ENCODE measurements at places on chromosomes 5 and 9.

- DNase-seq = no peak
Observed at GRCh38 chr5:107736638-107737037, 65.9 kb upstream of the EFNA5 start.

- DNase-seq = no peak
Observed at GRCh38 chr5:67807439-67807888, 408.1 kb upstream of the PIK3R1 start.

GRCh38 chr9:13993632-13994185 lies 320.2 kb downstream of the NFIB start:
- DNase-seq = peak; percentile 36

DNA sequence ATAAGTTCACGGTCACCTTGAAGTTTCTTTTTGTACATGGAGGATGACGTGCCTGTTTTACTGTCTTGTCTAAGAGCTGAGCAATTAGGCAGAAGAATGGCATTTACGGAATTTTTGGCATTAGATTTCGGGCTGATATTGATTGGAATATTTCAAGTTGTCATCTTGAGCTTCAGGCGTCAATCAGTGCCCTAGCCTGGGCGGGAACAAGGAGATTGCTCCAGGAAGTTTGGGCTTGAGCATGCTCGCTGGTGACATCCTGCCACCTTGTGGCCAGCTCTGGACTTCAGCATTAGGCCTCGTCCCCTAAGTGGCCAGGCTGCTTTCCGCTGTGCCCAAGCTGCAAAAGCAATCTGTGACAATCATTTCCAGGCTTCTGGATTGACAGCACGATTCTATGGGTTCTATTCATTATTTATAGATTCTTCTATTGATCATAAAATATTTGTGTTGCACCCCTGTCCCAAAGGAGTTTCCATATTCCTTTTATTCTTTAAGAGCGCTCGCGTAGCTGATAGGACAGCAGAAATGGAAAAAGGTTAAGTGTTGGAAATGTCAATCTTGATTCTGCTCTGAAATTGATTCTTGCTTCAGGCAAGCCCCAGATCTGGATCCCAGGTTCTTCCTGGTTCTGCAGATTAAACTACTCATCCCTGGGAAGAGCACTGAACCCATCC lies 79.3 kb downstream of the SLC28A3 start:
- peak; percentile 1 for DNase-seq

GRCh38 chr5:72093217-72093616 lies 14.1 kb upstream of the MAP1B start:
- no peak for DNase-seq

DNA sequence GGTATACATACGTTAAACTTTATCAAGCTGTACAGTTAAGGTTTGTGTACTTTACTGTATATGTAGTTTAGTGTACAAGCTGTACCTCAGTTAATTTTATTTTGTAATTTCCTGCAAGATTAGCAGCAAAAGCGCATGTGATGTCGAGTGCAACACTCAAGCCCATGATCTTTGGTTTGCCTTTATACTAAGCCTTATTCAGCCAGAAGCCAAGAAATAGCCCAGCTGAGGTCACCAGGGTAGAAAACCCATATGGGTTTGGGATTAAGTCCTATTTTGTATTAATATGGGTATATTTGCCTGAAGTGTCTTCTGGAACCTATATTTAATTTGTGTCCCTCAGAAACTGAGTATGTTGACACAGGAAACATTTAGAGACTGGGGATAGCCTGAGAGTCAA lies 59.3 kb downstream of the ZFAND5 start:
- no peak for DNase-seq

DNA sequence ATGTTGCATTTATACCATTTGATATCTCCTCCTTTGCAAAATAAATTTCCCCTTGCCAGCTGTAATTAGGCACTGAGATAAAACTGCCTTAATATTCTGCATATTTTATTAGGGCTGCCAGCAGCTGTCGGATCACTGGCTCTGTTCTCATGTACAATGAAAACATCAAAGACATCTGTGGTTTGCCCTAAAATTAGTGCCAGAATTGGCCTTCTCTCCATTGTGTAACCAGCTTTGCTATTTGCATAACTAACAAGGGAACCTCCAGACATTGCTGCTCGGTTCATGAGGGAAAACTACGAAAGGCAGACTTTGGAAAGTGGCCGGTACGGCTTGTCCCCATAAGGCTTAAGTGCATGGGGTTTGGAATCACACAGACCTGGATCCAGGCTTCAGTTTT lies 45.5 kb upstream of the KIF2A start:
- DNase-seq = no peak

DNA sequence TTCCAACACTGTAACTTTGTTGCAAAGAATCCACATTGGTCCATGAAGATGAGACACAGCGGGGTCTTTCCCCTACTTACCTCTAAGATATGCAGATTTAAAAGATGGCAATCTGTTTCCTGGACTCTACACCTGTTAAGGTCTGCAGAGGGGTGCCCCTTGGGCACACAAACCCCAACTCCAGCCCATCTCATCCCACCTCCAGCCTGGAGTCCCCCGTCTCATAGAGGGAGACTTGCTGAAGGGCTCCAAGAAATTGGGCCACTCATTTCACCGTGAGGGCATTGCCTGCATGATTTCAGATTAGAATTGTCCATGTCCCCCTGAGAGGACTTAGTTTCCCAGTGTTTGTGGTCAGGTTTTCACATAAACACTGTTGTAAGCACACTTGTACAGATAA lies 365.7 kb downstream of the IRX2 start:
- no peak for DNase-seq

DNA sequence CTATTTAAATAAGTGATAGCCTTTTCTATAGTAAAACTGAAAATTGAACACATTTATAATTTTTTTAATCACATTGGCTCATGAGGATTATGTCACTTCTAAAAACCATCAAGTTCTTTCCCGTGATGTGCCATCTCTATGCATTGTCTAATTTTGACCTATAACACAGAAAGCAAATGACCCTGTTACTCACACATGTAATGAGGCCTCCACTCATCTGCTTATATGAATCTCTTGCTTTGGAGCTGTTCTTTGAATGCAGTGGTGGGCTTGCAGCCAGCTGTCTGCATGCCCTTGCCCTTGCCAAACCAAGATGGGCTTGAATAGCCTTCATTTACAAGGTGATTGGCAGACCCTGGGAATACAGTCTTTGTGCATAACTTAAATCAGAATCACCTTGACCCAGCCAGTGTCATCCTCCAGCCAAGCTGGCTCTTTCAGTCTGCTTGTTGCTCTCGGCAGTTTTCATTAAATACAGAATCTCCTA lies 163.2 kb downstream of the TRIO start:
- DNase-seq = no peak

GRCh38 chr5:2240118-2240904 lies 357.6 kb upstream of the IRX4 start:
- DNase-seq = peak; percentile 28

DNA sequence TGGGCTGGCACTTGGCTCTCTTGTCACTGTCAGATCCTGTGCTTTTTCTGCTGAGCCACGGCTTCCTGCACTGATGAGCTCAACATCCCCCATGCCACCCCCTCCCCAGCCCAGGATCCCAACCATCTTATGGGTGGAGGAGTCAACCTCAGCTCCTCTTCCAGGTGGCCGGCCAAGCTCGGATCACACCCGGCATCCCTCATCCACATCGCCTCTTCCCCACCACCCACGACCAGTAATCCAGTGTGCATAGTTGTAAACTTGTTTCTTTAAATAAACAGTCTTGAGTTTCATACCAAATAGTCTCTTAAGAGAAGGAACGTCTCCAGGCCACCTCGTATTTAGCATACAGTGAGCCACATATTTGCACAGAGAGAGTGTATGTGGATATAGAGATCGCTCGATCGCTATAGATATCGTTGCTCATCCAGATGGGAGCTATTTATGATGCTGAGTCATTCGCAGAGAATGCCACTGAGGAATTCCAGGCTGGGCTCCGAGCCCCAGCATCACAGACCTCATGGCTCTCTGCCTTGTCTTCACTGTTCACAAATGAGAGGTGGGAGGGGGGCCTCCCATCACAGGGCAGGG lies 61.8 kb upstream of the CPLX2 start:
- no peak for DNase-seq

- no peak for DNase-seq
Observed at GRCh38 chr5:89401012-89401411, 518.0 kb upstream of the MEF2C start.

DNA sequence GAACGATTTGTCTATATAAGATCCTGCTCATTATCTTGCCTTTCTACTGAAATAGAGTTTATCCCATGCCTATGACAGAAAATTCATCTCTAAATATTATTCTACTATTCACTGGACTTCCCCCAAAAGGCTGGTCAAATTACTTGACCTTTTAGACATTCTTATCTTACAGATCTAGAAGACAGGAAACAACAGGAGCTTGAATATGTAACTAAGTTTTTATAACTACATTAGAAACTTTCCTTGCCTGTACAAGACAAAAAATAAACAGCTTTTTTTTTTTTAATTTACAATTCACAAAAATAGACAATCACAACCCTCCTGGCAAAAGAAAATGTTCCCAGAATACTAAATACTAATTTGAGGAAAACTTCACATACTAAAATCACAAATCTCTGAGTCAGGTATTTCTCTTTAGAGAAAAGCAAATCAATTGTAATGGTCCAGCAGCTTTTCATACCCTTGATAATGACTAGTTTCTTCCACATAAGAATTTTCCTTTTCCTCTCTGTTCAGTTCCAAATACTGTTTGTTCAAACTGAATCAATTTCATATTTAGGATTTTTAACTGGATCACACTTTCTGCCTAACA lies 68.6 kb downstream of the MLLT3 start:
- DNase-seq = no peak

DNA sequence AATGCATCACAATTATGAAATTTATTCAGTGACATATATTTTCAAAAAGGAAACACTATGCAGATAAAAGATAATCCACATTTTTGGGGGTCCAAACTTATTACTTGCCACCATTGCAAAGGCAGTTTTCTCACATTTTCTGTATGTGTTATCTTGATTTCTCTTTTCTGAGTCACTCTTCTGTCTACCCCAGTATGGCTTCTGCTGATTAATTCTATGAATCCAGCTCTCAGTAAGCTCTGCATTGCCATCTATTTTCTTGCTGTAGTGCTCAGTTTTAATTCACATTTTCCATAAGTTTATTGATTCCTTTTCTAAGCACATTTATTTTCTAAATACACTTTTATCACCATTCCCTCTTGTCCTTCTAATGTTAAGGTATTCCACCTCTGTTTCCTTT lies 1.7 kb downstream of the IFNA10 start:
- no peak for DNase-seq

DNA sequence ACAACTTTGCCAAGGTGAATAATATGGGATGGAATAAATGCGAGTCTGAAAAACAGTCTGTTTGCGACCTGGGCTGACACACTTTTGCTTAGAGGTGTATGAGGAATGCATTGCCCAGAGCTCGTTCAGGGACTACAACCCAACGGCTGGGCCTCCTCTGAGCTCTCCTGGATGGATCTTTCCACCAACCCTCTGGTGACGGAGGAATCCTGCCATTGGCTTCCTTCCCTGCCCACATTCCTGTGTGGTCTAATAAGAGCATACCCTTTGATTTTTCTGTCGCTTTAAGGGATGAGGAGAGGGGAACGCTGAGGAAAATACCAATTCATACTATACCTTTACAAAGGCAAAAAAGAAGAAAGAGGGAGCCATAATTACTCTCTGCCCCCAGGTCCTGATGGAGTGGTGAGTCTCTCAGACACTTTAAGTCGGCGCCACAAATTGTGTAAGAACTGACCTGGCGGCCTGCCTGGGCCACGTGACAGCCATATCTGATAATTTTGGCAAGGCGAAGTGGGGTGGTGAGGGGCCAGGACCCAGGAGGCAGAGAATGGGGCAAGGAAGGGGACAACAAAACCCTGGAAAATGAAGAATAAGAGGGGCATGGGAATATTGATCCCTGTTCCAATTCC lies 265.2 kb upstream of the MSX2 start:
- DNase-seq = no peak

DNA sequence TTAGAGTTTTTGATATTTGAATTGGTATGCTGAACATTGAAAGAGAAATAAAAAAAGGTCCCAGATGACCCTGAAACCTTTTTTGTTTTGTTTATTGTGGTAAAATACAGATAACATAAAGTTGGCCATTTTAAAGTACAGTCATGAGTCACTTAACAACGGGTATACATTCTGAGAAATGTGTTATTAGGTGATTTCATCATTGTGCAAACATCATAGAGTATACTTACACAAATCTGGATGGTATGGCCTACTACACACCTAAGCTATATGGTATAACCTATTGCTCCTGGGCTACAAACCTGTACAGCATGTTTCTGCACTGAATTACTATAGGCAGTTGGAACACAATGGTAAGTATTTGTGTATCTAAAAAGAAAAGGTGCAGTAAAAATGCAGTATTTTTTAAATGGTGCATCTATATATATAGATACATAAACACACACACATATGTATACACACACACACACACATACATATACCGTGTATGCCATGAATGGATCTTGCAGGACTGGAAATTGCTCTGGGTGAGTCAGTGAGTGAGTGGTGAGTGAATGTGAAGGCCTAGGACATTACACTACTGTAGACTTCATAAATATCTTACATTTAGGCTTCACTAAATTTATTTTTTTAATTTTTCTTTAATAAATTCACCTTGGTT lies 31.0 kb downstream of the TTC1 start:
- DNase-seq = no peak
